Thyroid gland (tissue), 4 donors: ENCODE measurements at places on chromosomes 6 and 20.

GRCh38 chr6:88135578-88136114, 30.5 kb downstream of the CNR1 start:
- DNase-seq, result no peak

DNA sequence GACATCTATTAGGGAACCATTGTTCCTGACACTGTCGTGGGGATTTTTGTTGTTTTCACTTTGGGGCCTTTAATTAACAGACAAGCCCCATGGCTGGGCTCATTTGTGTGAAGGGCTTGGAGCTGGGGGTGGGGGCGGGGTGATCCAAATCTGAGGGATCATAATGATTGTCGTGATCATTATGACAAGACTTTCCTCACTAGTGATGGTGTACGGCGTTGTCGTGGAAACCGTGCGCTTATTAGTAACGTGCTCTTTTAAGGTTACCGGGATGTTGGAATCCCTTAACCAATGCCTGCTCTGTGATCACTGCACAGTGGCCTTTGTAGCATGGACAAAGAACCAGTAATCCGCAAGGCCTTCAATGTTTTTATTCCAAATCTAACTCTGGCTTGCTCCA, 18.6 kb downstream of the PDYN start:
- DNase-seq, result no peak

DNA sequence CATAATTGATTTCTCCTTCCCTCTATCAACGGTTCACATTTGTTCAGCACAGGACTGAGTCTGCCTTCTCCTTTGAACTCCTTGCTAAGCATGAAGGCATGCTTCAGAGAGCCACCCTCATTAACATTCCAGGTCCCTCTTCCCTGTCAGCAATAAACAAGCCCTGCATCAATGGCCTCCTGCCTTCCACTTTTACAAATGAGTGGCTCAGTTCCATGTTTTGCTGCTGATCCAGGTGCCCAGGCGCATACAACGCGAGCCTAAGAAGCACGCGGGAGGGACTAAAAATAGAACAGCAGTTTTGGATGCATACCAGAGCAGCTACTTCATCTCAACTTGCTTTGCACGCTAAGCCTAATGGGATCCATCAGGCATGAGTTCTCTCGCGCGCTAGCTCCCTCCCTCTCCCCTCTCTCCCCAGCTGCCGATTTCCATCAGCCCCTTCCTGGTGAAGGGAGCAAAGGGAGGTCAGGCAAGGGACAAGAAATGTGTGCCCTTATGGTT, 53.4 kb downstream of the TRAF3IP2 start:
- DNase-seq, result peak; percentile 90

DNA sequence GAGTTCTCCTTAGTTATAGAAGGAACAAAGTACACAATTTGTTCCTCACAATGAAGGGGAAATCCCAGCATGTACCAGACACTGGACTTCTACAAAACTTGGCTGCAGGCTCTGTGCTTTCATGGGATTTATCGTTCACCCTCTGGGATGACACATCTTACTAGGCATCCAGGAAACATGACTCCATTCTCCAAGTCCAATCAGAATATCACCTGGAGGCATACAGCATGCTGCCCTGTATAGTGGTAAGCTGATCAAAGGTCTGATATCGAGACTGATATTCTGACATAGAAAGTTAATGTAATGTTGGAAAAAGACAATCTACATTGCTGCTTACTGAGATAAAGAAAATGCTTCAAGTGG, 6.7 kb downstream of the RWDD2A start:
- DNase-seq, result no peak

- DNase-seq, result no peak
These were observed 88.8 kb downstream of the THEMIS start for GRCh38 chr6:127811900-127812570.
